Renal cortical epithelial cell (primary cell): ENCODE measurements at places on chromosomes 5 and 9.

DNA sequence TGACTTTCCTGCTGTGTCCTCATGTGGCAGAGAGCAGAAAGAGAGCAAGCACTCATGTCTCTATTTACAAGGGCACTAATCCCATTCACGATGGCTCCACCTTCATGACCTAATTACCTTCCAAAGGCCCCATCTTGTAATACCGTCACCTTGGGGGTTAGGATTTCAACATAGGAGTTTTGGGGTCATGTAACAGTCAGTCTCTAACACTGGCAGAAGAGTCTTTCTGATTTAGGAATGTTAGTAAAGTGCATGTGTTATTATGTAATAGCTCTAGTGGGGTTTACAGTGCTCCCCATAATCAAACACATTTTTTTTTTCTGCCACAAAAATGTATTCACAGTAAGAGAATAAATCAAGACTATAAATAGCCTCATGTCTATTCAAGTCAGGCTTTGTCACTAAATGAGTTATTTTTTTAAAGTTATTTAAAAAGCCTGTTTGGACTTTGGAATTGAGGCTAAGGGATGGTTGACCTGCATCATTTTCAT lies 19.1 kb downstream of the GALNT10 start:
- no peak for DNase-seq

DNA sequence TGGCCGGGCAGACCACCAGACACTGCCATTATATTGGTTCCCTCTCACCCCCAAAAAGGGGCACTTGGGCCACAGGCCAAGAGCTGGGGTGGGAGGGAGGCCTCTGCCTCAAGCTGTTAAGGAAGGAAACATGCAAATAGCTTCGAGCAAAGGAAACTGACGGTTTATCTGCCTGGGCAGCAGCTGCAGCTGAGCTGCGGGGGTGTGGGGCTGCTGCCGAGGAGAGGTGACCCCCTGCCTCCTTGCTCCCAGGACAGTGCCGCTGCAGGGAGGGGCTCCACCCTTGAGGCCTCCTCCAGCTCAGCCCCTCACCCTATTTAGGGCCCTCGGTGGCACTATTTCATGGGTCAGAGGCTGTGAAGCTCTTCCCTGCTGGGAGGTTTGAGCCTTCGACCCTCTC lies 789 bp downstream of the DOK3 start:
- DNase-seq: no peak

DNA sequence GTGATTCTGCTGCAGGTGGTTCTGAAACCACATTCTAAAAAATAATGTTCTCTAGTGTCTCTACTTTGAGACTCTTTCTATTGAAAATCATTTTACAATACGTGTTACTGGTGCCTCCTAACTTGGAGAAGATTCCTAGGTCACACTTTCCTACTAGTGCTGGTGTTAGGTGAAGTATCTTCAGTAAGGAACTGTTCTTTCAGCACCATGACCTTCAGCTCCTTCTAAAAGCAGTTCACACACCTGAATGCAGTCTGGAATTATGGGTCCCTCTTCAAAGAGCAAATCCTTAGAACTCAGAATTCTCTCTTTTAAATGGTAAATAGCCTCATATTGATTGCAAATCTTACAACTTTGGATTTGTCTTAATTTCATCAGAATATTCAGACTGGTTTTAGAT lies 10.6 kb upstream of the DPYSL3 start:
- peak; percentile 44 for DNase-seq

- DNase-seq: no peak
Measured at GRCh38 chr9:97076238-97076637, 37.3 kb upstream of the CTSV start.

- no peak for DNase-seq
Measured at GRCh38 chr5:16812448-16812847, 123.6 kb downstream of the MYO10 start.
